Stimulated activated CD4-positive, alpha-beta T cell treated with anti-CD3 and anti-CD28 coated beads, Interleukin-15, amount 100 ng/mL, for 1 hour (primary cell): ENCODE measurements at places on chromosomes 12 and 14.

- DNase-seq = no peak
Measured at GRCh38 chr12:104870797-104871196, 87.3 kb downstream of the SLC41A2 start.

DNA sequence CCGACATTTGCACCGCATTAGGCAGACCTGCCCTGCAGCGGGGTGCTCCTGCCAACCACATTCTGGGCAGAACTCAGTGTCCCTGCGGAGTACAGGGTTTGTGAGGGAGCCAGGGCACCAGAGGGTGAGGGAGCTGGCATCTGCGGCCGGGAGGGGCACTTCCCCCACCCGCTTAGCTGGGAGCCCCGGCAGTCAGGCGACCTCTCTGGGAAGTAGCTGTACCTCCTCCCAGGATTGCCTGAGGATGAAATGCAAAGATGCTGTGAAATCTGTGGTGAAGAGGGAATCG lies 58.6 kb downstream of the ANKRD9 start:
- no peak for DNase-seq

- DNase-seq = no peak
Measured at GRCh38 chr12:131578828-131579470, 131.9 kb upstream of the SFSWAP start.

DNA sequence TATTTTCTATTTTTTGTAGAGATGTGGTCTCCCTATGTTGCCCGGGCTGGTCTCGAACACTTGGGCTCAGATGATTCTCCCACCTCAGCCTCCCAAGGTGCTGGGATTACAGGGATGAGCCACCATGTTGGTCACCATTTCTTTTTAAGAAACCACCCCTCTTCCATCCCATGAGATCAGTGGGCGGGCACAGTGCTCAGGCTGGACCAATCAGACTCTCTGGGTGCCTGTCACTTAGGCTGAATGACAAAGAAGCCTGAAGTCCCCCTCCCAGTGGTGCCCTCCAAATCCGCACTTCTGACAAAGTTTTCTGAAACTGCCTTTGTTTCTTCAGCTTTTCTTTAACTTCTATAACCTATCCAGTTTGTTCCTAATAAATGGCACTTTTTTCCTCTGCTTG lies 48.2 kb downstream of the CALM1 start:
- DNase-seq = no peak

DNA sequence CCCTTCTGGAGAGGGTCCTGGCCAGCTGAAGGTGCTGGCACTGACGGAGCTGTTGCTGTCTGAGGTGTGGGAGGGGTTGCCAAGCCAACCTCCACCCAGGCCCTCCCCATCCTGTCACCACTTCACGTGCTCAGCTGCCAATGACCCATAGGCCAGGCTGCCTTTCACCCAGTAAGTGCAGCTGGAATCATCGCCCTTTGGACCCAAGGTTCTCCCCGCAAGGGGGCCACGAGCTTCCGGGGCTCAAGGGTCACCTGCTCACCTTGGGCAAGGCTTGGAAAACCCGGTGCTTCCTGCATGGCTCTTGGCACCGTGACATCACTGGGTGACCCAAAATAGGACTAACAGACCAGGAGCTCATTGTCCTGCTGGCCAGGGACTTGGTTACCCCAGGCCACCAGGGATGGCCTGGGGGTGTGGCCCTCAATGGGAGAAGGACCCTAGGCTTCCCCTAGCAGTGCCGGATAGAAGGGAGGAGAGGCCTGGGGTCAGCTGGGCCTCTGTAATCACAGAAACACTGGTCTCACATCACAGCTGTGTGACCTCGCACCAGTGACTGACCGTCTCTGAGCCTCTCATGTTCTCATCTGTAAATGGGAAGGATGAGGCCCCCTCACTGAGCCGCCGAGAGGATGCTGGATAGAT lies 51.3 kb downstream of the CCDC85C start:
- no peak for DNase-seq

- no peak for DNase-seq
Measured at GRCh38 chr12:6928703-6929407, 1.1 kb downstream of the ATN1 start.
